Left renal pelvis (tissue), 4 donors: ENCODE measurements at places on chromosomes 3 and 15.

DNA sequence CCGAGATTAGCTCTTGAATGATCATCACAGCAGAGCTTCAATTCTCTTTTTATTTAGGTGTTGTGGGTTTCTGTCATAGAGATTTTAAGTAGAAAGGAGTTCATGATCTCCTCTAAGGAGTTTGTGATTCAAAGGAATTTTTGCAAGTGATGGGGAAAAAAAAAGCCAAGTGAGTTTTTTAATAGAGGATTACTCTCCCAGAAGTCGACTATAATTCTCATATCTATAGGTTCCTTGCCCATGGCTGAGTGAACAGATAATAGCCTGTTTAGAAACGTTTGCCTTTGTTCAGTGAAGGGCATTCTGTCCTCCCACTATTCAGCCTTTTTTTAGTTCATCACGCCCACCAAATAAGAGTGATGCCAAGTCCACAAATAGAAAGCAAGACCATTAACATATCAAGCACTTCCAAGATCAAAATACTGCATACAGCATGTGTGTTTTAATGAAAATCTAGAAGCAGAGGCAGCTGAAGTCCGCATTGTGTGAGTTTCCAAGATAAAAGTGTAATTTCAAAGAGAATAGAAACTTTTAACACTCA, 398.4 kb upstream of the CNTN3 start:
- no peak for DNase-seq

GRCh38 chr3:159828542-159828943, 160.1 kb upstream of the IL12A start:
- DNase-seq: no peak

GRCh38 chr15:61195116-61196002, 33.7 kb downstream of the RORA start:
- DNase-seq: no peak

GRCh38 chr3:89560568-89560967, 453.1 kb downstream of the EPHA3 start:
- no peak for DNase-seq

- DNase-seq: no peak
Observed at GRCh38 chr3:57675530-57675929, 17.3 kb downstream of the DENND6A start.
